ENCODE measurements at places on chromosomes 2 and 18. TPM values are rescaled to one million over a fixed set of nuclear protein-coding genes. Genes with fewer than 3 reads are reported as not detected.

DNA sequence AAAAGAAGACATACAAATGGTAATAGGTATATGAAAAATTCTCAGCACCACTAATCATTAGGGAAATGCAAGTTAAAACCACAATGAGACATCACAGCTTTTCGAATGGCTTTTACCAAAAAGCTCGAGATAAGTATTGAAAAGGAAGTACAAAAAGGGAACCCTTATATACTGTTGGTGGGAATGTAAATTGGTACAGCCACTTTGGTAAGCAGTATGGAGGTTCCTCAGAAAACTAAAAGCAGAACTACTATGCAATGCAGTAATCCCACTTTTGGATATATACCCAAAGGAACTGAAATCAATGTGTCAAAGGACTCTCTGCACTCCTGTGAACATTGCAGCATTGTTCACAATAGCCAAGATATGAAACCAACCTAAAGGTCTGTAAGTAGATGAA, 107.5 kb upstream of the SPATS2L start:
- H3K4me1 ChIP-seq: peaks cover 4% of the 10 kb centered on the region
- no peak overlapping the region for H3K4me3 ChIP-seq
- peaks cover 3% of the 10 kb centered on the region for H3K27me3 ChIP-seq
- no peak for DNase-seq
- H3K36me3 ChIP-seq: no peaks in the 10 kb centered on the region
- no peak overlapping the region for H3K27ac ChIP-seq

DNA sequence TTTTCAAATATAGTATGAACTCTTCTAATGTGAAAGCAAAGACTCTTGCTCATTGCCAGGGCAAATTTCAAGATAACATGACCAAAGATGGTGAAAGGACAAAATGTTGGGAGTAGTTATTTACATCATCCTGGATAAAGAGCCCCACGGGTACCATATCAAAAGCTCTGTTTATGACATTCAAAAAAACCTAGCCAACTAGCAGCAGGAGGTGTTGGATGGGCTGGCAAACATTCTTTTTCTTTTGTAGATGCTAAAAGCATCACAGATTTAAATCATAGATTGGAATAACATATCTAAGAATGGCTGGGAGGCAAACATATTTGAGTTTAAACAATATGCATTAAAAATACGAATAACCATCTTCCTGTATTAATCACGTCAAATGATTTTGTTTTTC, 153.5 kb downstream of the ICOS start:
- H3K4me1 ChIP-seq: no peaks in the 10 kb centered on the region
- H3K27ac ChIP-seq: no peak overlapping the region
- DNase-seq: no peak
- H3K4me3 ChIP-seq: no peak overlapping the region
- H3K27me3 ChIP-seq: peaks cover 2% of the 10 kb centered on the region

GRCh38 chr2:200738590-200738989, 73.1 kb upstream of the BZW1 start:
- H3K4me3 ChIP-seq: no peak overlapping the region
- no peak overlapping the region for H3K27ac ChIP-seq
- H3K4me1 ChIP-seq: no peaks in the 10 kb centered on the region

GRCh38 chr18:12301263-12302005, 6.6 kb upstream of the TUBB6 start:
- H3K27ac ChIP-seq: no peak overlapping the region
- H3K4me3 ChIP-seq: no peak overlapping the region
- DNase-seq: no peak
- no peaks in the 10 kb centered on the region for H3K36me3 ChIP-seq

- peaks cover 9% of the 10 kb centered on the region for H3K27me3 ChIP-seq
- peaks cover 1% of the 10 kb centered on the region for H3K4me1 ChIP-seq
- H3K4me3 ChIP-seq: no peak overlapping the region
- no peak for DNase-seq
Measured at GRCh38 chr2:217664761-217665160, 338.0 kb downstream of the TNS1 start.

DNA sequence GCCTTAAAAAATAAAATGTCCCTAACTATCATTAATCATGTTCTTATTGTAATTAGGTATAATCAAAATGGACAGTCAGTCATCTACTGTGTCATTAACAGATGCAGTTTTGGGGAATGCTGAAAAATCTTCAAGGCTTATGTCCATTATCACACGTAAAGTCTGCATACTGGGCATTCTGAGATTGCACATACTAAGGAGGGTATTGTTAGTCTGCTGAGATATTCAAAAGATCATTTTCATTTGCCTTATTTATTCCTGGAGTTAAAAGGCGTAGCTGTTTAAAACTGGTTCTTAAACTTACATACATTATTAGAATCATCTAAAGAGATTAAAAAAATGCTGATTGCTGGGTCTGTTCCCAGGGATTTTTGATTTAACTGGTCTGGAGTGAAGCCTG, 27.4 kb downstream of the KCNE4 start:
- H3K4me1 ChIP-seq: no peaks in the 10 kb centered on the region
- H3K4me3 ChIP-seq: no peak overlapping the region
- no peak overlapping the region for H3K27ac ChIP-seq
- no peak for DNase-seq
- no peaks in the 10 kb centered on the region for H3K36me3 ChIP-seq

GRCh38 chr2:235160281-235160810, 208.5 kb downstream of the SH3BP4 start:
- no peak overlapping the region for H3K27ac ChIP-seq
- no peak overlapping the region for H3K4me3 ChIP-seq
- peaks cover 5% of the 10 kb centered on the region for H3K27me3 ChIP-seq
- peaks cover 19% of the 10 kb centered on the region for H3K36me3 ChIP-seq

- DNase-seq: no peak
- peaks cover 27% of the 10 kb centered on the region for H3K4me1 ChIP-seq
- peaks cover 15% of the 10 kb centered on the region for H3K27me3 ChIP-seq
- H3K27ac ChIP-seq: no peak overlapping the region
Measured at GRCh38 chr2:240247241-240247867, 106.9 kb upstream of the OTOS start.

GRCh38 chr2:60386436-60386835, 167.0 kb downstream of the BCL11A start:
- H3K27me3 ChIP-seq: peaks cover 8% of the 10 kb centered on the region
- H3K36me3 ChIP-seq: no peaks in the 10 kb centered on the region
- H3K4me3 ChIP-seq: no peak overlapping the region

DNA sequence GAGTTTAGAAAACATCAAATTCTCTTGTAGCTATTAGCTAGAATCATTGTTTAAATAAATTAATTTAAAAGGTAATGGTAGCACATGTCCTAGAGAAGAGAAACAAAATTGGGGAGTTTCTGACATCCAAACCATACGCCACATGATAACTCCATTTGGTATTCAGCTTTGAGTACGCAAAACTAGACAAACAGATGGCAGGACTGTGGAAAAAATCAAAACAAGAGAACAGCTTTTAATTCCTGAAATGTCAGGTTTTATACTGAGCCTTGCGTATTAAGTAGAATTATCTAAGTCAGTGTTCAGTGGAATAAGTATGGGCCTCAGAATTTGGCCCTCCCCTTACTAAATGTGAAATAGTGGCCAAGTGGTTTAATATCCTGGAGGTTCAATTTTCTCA, 82.4 kb upstream of the PDE1A start:
- H3K36me3 ChIP-seq: no peaks in the 10 kb centered on the region
- no peak for DNase-seq
- no peak overlapping the region for H3K4me3 ChIP-seq
- peaks cover 6% of the 10 kb centered on the region for H3K27me3 ChIP-seq

DNA sequence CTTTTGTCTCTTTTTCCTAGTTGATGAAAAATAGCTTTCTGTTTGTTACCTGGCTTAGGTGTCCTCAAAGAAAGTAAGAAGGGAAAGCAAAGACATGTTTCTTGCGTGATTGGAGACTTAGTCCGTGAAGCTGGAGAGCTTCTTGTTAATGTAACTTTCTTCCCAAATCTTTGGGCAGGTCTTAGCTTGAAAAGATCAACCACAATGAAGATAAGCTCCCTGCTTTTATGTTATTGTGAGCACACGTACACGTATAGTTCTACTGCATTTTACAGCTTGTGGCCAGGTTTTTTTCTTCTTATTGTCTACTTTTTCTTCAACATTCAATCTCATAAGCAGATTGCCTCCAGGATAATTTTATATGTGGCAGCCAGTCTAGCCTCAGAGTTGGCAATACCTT, 99.8 kb downstream of the DIS3L2 start:
- no peaks in the 10 kb centered on the region for H3K4me1 ChIP-seq
- H3K27me3 ChIP-seq: no peaks in the 10 kb centered on the region
- DNase-seq: no peak
- no peak overlapping the region for H3K27ac ChIP-seq
- H3K36me3 ChIP-seq: peaks cover 6% of the 10 kb centered on the region

DNA sequence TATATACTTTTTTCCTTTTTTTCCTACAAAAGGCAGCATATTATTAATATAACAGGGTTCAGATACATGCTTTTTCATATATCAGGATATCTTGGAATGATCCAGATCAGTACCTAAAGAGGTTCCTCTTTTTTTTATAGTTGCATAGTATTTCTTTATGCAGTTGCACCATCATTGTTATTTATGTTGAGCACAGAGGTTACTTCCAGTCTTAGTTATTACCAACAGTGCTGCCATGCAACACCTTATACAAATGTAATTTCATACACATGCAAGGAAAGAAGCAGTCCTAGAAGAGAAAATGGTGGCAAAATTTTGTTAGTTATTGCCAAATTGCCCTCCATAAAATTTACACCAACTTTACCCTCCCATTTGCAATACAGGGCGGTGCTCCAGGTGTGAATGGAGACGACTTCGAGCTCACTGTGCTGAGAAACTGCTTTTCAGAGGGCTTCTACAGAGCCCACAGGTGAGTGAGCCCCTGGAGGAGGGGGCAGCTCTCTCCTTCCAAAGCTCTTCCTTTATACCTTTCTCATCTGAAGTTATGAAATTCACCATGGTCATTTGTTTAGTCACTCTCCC, 30.0 kb upstream of the KCMF1 start:
- H3K4me1 ChIP-seq: no peaks in the 10 kb centered on the region
- no peak for DNase-seq
- H3K36me3 ChIP-seq: no peaks in the 10 kb centered on the region

DNA sequence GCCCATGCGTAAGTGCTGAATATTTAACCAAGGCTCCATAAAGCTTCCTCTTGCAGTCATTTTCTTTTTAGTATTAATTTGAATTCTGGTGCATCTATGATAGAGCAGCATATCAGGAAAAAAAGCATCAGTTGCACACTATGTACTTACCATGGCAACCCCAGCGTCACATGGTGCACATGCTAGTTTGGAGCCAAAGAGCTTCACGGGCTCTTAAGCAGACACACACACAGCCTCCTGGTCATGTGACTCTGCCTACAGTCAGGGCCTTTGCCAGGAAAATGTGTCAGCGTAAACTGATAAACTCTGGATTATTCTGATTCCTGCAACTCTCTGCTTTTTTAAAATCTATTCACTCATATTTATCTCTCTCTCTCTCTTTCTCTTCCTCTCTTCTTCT, 30.2 kb downstream of the NYAP2 start:
- no peaks in the 10 kb centered on the region for H3K27me3 ChIP-seq
- DNase-seq: peak; percentile 53
- H3K27ac ChIP-seq: no peak overlapping the region

GRCh38 chr18:12820506-12820905, 63.5 kb downstream of the PTPN2 start:
- no peaks in the 10 kb centered on the region for H3K36me3 ChIP-seq
- H3K27me3 ChIP-seq: no peaks in the 10 kb centered on the region
- H3K4me3 ChIP-seq: no peak overlapping the region
- peak overlapping the region; percentile 43 for H3K27ac ChIP-seq

- H3K4me1 ChIP-seq: no peaks in the 10 kb centered on the region
- H3K27ac ChIP-seq: no peak overlapping the region
- H3K4me3 ChIP-seq: no peak overlapping the region
Measured at GRCh38 chr2:118106926-118107325, 18.7 kb downstream of the INSIG2 start.

- H3K4me1 ChIP-seq: no peaks in the 10 kb centered on the region
- peaks cover 26% of the 10 kb centered on the region for H3K36me3 ChIP-seq
- H3K4me3 ChIP-seq: no peak overlapping the region
- no peak overlapping the region for H3K27ac ChIP-seq
Measured at GRCh38 chr2:239711911-239712570, 311.2 kb upstream of the HDAC4 start.

GRCh38 chr18:54528942-54529376, 62.1 kb upstream of the DYNAP start:
- no peak for DNase-seq
- H3K36me3 ChIP-seq: no peaks in the 10 kb centered on the region
- H3K27me3 ChIP-seq: no peaks in the 10 kb centered on the region
- no peak overlapping the region for H3K4me3 ChIP-seq

DNA sequence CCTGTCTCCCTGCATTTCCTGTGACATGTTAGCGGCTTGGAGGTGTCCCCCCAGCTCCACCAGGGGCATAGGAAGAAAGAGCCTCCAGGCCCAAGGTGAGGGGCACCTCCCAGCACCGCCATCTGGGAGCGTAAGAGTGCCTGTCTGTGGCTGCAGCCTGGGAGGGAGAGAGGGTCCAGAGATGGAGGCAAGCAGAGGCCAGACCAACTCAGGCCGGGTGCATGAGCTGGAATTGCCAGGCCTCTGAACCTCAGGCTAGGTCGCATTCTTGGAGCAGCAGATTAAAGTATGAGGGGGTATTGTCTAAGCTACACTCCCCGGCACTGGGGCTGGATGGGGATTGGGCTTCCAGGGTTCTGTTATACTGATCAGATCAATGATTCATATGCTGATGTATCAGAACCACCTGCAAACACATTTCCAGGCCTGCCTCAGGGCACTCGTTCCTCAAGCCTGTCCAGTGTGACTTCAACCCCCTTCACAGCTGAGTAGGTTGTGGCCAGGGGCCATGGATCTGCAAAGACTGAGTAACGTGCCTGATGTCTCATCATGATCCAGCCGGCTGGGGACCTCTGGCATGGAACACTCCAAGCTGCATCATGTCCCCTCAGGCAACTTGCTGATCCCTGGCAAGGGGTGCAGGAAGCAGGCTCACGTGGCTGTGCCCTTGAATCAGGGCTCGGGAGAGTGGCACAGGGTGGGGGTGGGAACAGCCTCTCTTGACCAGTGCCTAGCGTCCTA, 73.2 kb downstream of the HS1BP3 start:
- H3K36me3 ChIP-seq: no peaks in the 10 kb centered on the region
- no peak overlapping the region for H3K4me3 ChIP-seq
- H3K27me3 ChIP-seq: peaks cover 8% of the 10 kb centered on the region
- H3K27ac ChIP-seq: no peak overlapping the region
- no peak for DNase-seq

GRCh38 chr2:33230842-33231241, 245.6 kb upstream of the RASGRP3 start:
- H3K4me3 ChIP-seq: no peak overlapping the region
- no peak overlapping the region for H3K27ac ChIP-seq
- DNase-seq: no peak
- H3K27me3 ChIP-seq: no peaks in the 10 kb centered on the region

- H3K4me1 ChIP-seq: peaks cover 8% of the 10 kb centered on the region
- peaks cover 2% of the 10 kb centered on the region for H3K27me3 ChIP-seq
- H3K4me3 ChIP-seq: no peak overlapping the region
- no peak overlapping the region for H3K27ac ChIP-seq
- H3K36me3 ChIP-seq: no peaks in the 10 kb centered on the region
Measured at GRCh38 chr2:205882806-205883425, 200.6 kb downstream of the NRP2 start.

The NYAP2 gene
- 0.32 TPM for total RNA-seq

The SLC8A1 gene
- 1.9 TPM for total RNA-seq

The OR6B2 gene
- not detected for total RNA-seq

The CCDC74B gene
- 0.29 TPM for total RNA-seq

The MFSD2B gene
- total RNA-seq: 0.29 TPM

The LYPD6 gene
- total RNA-seq: 1.5 TPM

The COL4A4 gene
- 0.05 TPM for total RNA-seq

The AQP4 gene
- not detected for total RNA-seq

The BOLL gene
- total RNA-seq: not detected

The CD8B gene
- not detected for total RNA-seq

The MDH1B gene
- total RNA-seq: 0.98 TPM

The SFT2D3 gene
- total RNA-seq: 6.4 TPM

The MEIS1 gene
- 4.8 TPM for total RNA-seq

The SP9 gene
- not detected for total RNA-seq

The COLEC11 gene
- total RNA-seq: not detected
